GM18507 (cell line): ENCODE measurements at places on chromosomes 1 and 21.

DNA sequence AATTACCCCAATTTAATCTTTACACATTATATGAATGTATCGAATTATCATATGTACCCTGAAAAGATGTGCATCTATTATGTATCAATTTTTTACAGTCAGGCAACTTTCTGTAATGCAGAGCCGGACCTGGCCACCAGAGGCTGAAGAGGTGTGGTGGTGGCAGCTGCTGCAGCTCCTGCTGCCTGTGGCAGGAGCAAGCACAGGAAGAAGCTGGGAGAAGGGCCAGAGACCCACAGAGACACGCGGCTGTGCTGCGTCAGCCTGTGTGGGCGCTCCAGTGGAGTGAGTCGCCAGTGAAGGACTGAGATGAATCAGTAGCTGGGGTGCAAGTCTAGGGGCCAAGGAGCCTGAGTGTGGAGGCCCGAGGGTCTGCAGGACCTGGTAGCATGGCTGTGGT is 74.3 kb upstream of the COG2 start:
- no peak for DNase-seq

DNA sequence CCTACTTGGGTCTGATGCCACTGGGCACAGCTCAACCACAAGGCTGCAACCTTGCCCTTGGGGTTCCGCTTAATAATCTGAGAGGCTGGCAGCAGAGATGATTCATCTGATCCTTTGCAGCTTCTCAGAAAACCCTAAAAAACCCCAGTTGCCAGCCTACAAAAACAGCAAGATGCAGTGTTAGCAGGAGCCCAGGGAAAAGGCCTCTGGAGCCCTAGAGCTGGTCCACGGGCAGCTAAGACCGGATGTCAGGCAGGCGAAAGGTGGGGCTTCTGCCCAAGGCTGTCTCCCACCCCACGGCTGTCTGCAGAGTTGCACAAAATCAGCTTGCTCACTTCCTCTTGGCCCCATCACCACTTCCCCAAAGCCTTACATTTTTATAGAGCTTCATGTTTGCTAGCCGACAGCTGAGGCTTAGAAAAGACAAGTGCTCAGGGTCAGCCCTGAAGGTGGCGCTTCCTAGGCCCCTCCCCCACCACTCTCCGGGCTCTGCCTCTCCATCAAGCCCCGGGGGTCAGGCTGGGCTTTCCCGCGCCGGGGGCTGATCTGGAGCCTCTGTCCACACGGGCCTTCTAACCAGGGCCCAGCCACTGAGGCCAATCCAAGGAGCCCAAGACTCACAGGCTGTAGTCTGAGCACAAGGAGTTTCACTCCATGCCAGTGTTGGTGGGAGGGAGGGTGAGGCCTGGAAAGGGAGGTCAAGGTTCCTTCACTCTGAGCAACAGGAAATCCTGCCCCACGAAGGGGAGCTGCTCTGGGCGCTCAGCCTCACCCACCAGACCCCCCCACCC is 4.2 kb upstream of the ADORA3 start:
- peak; percentile 43 for DNase-seq

DNA sequence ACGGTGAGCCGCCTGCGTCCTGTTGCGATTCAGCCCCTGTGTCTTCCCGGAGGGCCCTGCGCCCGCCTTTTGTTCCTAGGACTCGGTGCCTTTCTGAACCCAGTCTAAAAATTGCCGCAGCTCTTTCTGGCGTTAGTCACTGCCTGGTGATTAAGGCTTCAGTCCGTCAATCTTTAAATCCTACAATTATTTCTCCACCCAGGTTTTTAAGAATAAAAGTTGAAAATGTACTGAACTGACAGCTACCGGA is 16.2 kb upstream of the PDXK start:
- no peak for DNase-seq

- DNase-seq = no peak
These were observed 16.5 kb downstream of the STK40 start for GRCh38 chr1:36369061-36369861.

DNA sequence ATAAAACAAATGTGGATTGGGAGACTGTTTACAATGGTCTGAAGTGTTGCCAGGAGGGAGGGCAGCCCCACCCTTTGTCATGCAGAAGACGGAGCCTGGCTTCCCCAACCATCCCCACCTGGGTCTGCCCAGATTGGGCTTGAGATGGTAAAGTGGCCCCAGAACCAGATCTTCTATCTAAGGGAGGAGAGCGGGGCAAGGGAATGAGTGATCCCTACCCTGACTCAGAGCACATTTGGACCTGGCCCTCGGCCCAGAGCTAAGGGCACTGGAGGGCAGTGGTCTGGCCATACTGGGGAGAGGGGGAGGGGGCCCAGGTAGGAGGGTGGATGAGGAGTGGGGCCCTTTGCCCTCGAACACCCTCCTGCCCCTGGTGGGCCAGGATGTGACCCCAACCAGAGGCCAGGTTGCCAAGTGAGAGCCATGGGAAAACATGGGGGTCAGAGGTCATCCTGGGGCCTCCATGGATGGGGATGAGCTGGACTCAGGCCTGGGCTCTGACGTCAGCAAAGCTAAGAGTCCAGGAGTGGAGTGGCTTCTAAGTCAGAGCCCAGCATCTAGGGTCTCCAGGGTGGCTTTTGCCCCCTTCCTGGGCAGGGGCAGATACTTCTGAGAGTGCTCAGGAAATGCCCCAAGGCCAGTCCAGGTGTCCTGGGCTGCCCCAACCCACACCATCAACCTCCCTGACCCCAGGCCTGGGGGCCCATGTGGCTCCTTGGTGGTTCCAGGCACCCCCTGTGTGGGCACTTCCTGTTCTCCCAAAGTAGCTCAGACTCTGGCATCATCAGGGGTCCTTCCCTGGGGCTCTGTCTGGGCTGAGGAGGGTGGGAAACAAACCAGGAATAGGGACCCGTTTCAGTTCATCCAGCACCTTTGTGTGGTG is 1.6 kb upstream of the LEFTY1 start:
- no peak for DNase-seq

DNA sequence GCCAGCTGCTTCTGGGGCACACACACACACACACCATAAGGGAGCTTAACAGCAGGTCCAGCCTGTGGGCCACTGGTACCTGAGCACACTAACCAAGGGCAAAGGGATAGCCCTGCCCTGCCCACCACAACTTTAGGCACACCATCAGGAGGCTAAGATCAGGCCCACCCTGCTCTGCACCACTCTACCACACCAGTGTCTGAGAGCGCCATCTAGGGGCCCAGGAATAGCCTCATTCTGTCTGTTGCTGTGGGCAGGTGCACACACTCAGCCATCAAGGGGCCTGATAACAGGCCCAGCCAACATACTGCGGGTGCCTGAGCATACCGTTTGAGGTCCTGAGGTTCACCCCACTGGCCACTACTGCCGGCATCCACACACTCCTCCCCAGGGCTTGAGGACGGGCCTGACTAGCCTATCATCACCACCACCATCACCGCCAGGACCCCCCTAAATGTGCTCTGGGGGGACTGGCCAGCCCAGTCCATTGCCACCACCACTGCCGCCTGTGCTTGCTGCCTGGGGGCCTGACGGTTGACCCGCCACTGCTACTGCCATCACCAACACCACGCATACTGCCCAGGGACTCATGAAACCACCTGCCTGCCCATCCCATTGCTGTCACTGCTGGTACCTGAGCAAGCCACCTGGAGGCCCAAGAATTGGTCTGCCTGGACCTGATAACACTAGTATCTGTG is 31.3 kb downstream of the NSL1 start:
- no peak for DNase-seq

- no peak for DNase-seq
These were observed 14.6 kb upstream of the PPP2R5A start for GRCh38 chr1:212270564-212270963.

- no peak for DNase-seq
These were observed 19.0 kb downstream of the ADORA1 start for GRCh38 chr1:203146537-203146936.

- DNase-seq = no peak
These were observed 63.7 kb downstream of the SLC30A7 start for GRCh38 chr1:100959502-100960060.

- no peak for DNase-seq
These were observed 28.9 kb downstream of the INAVA start for GRCh38 chr1:200923601-200924000.
